ENCODE measurements at places on chromosomes 13 and 19.

DNA sequence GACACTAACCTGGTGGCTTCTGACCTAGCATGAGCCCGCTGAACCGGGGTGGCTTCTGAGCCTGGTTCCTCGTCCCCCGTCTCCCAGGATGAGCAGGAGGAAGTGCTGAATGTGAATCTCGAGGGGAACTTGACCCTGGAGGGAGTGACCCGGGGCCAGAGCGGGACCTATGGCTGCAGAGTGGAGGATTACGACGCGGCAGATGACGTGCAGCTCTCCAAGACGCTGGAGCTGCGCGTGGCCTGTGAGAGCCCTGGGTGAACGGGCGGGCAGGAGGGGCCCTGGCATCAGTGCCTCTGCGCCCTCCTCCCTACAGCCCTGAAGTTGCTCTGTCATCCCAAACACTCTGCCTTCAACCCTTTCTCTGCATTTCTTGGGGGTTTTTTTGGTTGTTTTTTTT is 5.6 kb downstream of the BCAM start:
- DNase-seq: no peak

GRCh38 chr19:5466814-5467291 is 11.6 kb downstream of the ZNRF4 start:
- no peak for DNase-seq

DNA sequence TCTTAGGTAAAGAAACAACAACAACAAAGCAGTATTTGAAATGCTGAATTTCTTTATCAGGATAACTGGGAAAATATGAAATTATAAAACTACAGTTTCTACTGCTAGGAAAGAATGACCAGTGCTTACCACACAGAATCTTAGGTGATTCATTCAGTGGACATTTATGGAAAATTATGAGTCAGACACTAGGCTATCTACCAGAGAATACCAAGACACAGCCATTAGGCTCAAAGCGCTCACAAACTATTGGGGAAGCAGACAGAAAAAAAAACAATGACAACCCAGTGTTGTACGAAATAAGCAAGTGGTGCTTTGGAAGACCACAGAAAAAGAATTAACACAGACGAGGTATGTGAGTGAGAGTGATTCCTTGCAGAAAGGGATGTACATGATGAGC is 1019.5 kb downstream of the PCDH9 start:
- DNase-seq: no peak

GRCh38 chr19:35643255-35644205 is 2.0 kb downstream of the ETV2 start:
- DNase-seq: peak; percentile 79

GRCh38 chr13:33274264-33274663 is 11.3 kb downstream of the STARD13 start:
- no peak for DNase-seq

DNA sequence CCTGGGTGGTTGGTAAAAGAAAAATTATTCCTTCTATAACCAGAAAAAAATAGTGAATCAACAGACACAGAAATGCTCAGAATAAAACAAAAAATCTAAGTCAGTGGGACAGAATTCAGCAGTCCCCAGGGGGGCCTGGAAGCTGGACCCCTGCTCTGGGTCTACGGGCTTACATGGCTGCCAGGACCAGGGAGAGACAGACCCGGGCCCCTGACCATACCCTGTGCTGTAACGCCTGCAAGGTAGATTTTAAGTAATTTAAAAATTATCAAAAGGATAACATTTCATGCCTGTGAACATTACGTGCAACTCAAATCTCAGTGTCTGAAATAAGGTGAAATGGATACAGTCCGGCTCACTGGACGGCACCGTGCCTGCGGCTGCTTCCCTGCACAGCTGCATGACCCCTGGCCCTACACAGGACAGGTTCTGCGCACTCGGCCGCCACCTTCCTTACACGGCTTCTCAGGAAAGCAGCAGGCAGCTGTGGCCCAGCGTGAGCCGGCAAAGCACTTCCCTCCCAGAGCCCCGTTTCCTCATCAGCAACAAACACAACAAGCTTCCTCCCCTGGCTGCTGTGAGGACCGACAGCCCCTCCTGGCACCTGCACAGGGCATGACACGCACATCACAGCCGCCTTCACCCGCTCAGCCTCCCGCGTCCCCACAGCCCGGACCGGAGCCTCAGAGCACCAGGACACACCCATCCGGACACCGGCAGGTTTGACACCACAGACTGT is 22.2 kb downstream of the RASA3 start:
- DNase-seq: no peak

GRCh38 chr13:29541400-29541799 is 54.1 kb downstream of the SLC7A1 start:
- no peak for DNase-seq

DNA sequence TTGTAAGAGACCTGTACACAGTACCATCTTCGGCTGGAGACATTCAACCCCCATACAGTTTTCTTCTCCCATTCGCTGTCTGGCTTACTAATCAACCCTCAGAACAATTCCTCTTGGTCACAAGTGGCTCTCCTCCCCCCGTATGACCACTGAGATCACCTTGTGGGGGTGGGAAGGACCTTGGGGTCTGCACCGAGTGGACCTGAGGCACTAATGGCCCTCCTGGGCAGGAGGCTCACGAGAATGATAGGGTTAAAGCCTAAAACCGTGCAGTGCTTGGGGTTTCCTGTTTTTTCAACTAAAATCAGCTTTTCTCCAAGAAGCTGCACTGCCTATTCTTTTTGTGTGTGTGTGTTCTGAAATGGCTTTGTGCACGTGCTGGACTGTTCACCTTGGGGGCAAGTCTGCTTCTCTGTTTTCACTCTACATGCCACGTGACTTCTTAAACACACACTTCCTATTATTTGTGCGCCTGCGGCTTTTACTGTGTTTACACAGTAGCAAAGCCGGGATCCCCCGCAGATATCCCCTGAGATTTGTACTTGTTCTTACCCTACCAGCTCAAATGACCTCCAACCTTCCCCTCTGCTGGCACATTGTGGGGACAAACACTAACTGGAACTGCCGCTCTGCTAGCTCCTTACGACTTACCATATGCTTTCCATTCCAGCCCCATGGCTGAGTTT is 12.3 kb downstream of the RBM26 start:
- DNase-seq: no peak

Data from T1000 (cell line).